CD4-positive, alpha-beta T cell treated with Interleukin-2 at 100 ng/mL for 4 hours (primary cell): ENCODE measurements at places on chromosomes 16 and 17.

- DNase-seq = no peak
These were observed 239.2 kb downstream of the PRKCA start for GRCh38 chr17:66541461-66542128.

DNA sequence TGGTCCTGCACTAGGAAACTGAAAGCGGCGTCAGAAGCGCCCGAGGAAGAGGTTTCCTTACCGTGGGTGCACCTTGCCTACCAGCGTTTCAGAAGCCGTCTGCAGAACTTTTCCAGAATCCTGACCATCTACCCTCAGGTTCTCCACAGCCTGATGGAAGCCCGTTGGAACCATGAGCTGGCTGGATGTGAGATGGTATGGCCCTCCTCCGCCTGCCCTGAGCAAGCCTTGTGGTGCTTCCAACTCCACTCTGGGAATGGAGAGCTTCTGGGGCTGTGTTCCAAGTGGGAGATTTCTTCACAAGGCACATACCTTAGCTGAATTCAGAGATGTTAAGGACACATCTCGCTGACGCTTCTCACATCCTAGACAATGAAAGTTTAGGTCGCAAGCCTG is 51.8 kb upstream of the ENDOV start:
- no peak for DNase-seq

- DNase-seq = no peak
These were observed 7.5 kb upstream of the OSGIN1 start for GRCh38 chr16:83945587-83945986.

- DNase-seq = peak; percentile 87
These were observed at the start of gene DPH1 for GRCh38 chr17:2029911-2030778. Gene DPH1, plus strand, starts transcription at chr17:2030153. Its CDS starts 17 bp downstream, at chr17:2030170.

DNA sequence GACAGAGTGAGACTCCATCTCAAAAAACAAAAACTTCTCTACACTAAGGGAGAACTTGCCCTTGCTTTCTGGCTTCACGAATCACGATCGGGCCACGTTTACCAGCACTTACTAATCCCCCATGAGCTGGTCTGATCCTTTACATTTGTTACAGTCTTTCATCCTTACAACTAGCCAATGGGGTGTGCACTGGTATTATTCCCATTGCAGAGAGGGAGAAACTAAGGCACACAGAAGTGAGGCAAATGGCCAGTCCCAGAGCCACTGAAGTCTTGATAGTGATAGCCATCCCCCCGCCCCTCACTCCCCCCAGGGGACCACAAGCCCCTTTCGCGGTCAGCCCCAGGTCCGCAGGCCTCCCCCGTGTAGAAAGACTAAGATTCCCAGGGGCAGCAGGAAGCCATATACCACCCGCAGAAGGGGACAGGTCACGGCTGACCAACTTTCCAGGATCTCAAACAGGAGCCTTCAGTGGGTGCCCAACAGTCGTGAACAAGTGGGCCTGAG is 868 bp downstream of the NATD1 start:
- DNase-seq = no peak
